ENCODE measurements at places on chromosomes 5 and 9.

DNA sequence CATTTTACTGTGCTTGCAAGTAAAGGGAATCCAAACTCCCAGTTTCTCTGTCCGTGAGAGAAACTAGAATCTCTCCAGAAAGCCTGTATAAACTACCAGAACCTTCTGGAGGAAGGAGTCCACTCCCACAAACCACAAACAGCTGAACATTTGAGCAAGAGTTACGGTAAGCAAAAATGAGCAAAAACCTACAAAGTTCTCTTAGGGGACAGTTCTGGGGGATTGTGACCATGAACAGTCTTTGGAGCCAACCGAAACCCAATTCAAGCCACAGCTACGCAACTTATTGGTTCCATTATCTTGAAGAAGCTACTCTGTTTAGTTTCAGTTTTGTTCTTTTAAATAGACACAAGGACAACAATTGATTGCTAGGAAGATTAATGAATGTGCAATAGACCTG, 330.6 kb downstream of the ASTN2 start:
- DNase-seq: no peak

GRCh38 chr9:121026768-121027167, 23.3 kb downstream of the C5 start:
- DNase-seq: no peak

DNA sequence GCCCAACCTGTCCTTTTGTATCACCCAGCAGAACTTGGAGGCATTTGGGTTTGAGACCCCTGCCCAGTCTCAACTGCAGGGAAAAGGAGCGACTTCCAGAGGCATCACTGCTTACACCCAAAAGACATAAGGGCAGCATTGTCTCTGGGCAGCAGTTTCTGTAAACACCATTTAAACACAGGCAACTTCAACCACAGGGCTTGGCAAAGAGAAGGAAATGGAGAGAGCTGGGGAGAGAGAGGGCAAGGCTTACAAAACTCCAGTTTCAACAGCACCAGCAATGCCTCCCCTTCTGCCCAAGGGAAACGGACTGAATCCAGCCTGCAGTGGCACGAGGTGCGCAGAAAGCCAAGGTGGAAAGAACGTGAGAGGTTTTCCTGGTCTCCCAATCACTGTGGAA, 147.6 kb downstream of the ROR2 start:
- DNase-seq: no peak

DNA sequence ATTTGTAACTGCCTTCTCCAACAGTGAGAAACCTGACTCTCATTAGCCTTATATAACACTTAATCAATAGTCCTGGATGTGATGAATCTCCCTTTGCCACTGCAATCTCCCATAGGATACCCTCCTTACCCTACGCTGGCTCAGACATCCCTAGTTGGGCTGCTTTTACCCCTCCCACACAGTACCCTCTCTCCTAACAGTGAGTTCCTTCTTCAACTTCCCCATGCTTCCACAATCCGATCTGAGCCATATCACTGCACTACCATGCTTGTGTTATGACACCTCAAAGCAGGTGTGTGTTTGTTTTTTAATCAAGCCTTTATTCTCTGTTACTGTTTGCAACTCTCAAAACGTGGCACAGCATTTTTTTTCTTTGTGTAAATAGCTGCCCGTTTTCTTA, 60.5 kb upstream of the C9orf72 start:
- DNase-seq: no peak

DNA sequence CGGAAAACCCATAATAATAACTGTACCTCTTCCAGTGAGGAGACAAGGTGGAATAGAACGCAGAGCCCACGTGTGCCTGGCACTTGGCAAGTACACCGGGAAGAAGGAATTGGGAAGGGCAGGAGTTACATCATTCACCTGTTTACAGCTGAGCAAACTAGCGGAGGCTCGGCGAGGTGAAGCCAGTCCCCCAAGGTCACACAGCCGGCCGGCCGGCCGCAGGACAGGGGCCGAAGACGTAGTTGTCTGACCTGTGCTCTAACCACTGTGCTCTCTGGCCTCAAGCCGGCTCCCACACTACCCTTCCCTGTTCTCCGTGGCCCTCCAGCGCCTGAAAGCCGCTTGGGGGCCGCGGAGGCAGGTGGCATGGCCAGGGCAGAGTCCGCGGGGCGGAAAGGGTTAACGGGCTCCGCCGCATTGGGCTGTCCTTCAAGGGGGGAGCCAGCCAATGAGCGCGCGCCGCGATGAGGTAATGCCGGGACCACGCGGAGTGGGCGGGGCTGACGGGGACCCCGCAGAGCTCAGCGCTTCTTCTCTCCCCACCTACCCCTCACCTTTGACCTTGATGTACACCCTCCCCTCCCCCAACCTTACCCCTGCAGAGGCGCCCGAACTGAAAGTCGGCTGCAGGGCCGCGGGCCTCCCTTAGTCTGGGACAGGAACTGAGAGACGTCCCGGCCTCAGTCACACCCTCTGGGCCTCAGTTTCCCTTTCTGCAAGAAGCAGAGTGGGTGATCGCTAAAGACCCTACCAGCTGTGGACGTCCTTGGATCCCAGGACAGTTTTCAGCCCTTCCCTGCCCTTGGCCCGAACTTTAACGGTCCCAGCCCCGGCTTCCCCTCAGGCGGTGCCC, 125.1 kb downstream of the C9orf50 start:
- peak; percentile 74 for DNase-seq

GRCh38 chr9:90815183-90815943, 13.7 kb downstream of the SYK start:
- DNase-seq: no peak

- no peak for DNase-seq
Observed at GRCh38 chr5:150895431-150896428, 9.1 kb downstream of the ZNF300 start.

GRCh38 chr5:145854651-145855258, 18.1 kb downstream of the GRXCR2 start:
- DNase-seq: no peak

- no peak for DNase-seq
Observed at GRCh38 chr5:102668220-102668932, 86.7 kb upstream of the PAM start.

- no peak for DNase-seq
Observed at GRCh38 chr5:1409381-1410110, 35.7 kb downstream of the SLC6A3 start.

GRCh38 chr5:78546276-78546996, 102.1 kb downstream of the LHFPL2 start:
- no peak for DNase-seq

DNA sequence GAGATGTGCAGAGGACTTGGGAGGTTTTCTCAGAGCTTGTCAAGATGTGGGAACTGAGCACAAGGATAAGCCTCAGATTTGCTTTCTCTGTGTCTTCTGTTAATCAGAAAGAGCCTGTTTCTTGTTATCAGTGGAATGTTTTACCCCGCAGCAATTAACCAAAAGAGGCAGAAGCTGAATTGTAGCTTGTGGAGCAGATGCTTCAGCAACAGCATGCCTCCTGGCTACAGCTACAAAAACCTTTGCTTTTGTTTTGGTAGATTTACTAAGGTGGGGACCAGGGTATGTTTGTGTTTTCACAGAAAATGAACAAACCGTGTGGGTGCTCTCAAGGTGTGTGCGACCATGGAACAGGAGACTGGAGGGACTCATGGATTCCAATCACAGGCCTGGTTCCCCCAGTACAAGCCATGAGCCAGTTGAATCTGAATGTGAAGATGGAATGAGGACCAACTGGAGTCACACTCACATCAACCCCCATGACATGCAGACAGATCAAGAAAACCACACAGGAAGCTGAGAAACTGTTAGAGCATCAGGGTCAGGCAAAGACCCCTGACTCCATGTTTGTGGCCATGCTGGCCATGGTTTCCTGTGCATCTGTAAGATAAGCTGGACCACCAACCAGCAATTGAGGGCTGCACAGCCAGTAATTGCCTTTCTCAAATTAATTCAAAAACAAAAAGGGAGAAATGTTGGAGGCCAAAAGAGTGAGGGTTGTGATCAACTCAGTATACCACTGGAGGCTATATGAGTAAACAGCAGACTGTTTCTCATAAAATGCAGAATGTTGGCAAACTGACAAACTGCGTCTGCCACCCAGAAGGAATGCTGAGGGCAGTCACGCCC, 6.9 kb downstream of the UGT3A2 start:
- DNase-seq: no peak

DNA sequence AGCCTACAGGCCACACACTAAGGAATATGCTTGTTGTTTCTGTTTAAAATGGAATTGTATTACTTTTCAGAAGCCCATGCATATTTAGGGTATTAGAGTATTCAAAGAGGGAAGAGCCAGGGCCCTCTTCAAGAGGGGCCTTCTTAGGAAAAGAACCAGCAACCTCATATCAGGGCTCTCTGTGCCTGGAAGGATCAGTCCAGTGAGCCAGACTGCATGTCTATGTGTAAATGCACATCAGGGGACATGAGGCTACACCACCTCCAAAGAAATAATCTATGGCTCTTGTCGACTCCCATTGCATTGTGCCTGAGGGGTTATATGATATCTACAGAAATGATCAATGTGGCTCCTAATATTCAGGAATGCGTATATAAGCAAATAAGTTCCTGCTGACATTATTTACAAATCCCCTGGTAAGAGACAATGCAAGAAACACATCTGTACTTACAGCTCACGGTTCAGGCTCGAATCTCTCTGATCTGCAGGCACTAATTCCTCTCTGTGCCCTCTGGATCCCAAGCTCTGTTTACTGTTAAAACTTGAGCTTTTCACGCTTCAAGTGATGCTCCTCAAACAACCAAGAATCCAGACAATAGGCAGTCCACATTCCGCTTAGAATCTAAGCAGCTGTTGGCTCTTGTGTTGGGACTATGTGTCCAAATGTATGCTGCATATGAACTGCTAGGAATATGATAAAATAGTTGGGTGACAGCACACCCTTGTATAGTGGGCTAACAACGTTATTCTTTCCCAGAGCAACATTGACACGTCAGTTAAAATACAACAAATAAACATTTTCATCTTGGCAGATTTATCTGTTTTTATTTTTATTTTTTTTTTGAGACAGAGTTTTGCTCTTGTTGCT, 150.2 kb upstream of the KLF9 start:
- no peak for DNase-seq

DNA sequence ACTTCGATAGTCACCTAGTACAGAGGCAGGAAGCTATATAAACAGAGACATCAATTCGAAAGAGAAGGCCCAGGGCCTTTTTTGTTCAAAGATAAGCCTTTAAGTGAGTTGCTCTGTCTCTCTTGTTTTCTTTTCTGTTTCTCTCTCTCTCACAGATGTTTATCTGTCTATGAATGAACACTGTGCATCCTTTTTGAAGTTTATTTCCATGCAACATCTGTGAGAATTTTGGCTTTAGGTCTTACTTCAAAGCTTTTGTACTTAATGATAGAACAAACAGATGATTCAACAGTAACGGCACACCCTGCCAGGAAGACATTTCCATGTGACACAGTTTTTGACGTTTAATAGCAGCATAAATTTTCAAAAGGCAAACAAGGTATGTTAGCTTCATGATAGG, 1413.1 kb upstream of the CDH6 start:
- no peak for DNase-seq

- DNase-seq: no peak
Observed at GRCh38 chr9:96554801-96555566, 64.7 kb downstream of the CDC14B start.

GRCh38 chr9:75996726-75997125, 106.3 kb downstream of the PCSK5 start:
- no peak for DNase-seq

GRCh38 chr9:74920944-74921626, 31.6 kb downstream of the C9orf40 start:
- DNase-seq: no peak

- DNase-seq: no peak
Observed at GRCh38 chr9:72888067-72888466, 64.8 kb downstream of the ALDH1A1 start.

- DNase-seq: no peak
Observed at GRCh38 chr9:79813258-79813638, 241.5 kb downstream of the TLE4 start.

- DNase-seq: no peak
Observed at GRCh38 chr9:36575411-36575882, 2.8 kb downstream of the MELK start.

GRCh38 chr5:167639273-167639672, 652.2 kb upstream of the WWC1 start:
- no peak for DNase-seq

- no peak for DNase-seq
Observed at GRCh38 chr9:6576987-6577386, 68.5 kb downstream of the GLDC start.

DNA sequence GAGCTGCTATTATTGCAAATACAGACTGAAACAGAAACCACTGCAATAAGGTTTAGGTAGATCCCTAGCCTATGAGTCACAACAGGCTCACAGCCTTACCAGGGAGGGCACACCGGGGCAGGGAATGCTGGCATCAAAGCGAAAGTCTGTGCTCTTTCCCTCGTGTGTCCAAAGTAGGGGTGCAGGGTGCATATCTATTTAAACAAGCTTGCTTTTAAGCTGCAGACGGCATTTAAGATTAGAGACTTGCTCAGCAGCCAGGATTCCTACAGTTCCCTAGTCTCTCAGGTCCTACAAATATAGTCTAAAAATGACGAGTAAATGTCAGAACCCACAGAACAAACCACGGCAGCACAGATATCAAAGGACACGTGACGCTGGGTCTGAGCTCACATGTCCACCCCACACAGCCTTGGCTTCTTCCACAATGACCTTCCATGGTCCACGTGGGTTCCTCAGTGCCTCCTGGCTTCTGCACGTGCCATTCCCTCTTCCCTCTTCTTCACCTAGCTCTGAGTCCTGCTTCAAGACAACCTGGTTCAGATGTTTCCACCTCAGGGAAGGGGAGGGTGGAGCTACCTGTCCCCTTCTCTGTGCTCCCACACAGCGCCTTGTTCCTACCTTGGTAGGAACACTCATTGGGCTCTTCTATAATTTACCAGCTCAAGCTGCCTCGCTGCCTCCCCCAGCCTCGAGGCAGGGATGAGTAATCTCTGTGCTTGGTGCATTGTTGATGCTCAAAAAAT, 193.2 kb downstream of the MAPKAP1 start:
- peak; percentile 17 for DNase-seq

GRCh38 chr9:131670247-131671132, 69.4 kb downstream of the RAPGEF1 start:
- no peak for DNase-seq

GRCh38 chr9:125495172-125496119, 211.6 kb downstream of the MAPKAP1 start:
- DNase-seq: no peak

DNA sequence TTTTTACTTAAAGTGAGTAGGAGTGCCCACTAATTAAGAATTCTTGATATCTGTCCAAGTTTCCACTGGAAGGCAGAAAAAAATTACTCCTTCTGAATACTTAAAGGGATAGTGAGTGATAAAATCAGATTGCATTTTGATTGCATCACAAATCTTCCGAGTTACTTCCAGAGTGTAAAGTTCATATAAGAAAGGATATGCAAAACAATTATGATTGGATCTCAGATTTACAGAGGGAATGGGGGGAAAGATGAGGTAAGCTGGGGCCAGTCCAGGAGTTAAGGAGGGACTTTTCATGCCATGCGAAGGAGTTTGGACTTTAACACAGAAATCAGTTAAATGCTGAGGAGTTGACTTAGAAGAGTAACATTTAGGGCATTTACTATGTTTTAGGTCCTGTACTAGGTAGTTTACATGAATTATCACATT, 9.3 kb upstream of the RNF145 start:
- DNase-seq: no peak

Measured in stimulated activated CD4-positive, alpha-beta T cell treated with anti-CD3 and anti-CD28 coated beads, Interleukin-15, amount 100 ng/mL, for 48 hours (primary cell).